RKO (cell line): ENCODE measurements at places on chromosomes 7 and 10.

DNA sequence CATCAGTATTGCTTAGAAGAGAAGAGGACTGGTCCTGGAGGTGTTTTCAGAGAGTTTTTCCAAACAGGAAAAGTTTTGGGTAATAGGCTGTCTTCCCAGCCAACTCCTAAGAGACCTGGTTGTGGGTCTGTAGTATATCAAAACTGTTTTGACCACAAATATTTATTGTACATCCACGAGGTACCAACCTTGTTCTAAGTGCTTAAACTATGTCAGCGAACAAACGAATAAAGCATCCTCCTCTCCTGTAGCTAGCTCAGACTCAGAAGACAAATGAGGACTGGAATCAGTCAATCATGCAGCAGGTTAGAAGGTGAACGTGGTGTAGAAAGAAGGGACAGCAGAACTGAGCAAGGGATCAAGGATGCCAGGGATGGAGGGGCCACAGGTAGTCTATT lies 61.6 kb upstream of the MKI67 start:
- DNase-seq: no peak

- no peak for DNase-seq
Observed at GRCh38 chr10:34104829-34105572, 710.1 kb downstream of the PARD3 start.

DNA sequence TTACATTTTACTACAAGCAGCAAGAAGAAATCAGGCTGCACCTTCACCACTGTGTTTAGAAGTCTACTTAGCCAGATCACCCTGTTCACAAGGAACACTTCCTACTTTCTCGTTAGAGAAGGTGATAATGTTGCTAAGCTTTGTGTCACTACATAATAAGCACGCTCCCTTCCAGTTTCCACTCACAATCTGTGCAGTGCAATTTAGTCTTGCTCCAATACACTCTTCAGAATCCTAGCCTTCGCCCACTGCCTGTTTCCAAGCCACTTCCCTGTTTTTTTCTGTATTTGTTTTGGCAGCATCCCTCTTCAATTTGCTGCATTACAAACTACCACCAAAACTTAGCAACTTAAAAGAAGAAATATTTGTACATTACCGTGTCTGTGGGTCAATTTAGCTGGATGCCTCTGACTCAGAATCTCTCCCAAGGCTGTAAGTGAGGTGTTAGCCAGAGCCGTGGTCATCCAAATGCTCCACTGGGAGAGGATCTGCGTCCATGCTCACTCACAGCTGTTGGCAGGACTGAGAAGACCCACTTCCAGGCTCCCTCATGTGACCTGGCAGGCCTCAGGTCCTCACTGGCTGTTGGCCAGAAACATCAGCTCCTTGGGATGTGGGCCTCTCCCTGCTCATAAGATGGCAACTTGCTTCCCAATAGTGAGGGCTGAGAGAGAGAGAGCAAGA lies 110.4 kb downstream of the PON1 start:
- no peak for DNase-seq

DNA sequence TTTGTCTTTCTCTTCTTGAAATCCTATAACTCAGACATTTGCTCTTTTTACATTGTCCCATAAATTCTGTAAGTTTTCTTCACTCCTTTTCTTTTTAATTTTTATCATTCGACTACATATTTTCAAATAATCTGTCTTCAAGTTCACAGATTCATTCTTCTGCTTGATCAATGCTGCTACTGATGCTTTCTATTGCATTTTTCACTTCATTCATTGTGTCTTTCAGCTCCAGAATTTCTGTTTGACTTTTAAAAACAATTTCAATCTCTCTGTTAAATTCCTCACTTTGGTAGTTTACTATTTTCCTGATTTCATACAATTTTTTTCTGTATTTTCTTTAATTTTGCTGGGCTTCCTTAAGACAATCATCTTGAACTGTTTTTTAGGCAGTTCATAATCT lies 230.4 kb downstream of the HPSE2 start:
- DNase-seq: no peak

- no peak for DNase-seq
Observed at GRCh38 chr7:18639711-18640110, 144.2 kb downstream of the HDAC9 start.

GRCh38 chr7:44574287-44574872 lies 672 bp upstream of the DDX56 start:
- no peak for DNase-seq

- DNase-seq: no peak
Observed at GRCh38 chr7:70495033-70495376, 636.9 kb upstream of the GALNT17 start.

DNA sequence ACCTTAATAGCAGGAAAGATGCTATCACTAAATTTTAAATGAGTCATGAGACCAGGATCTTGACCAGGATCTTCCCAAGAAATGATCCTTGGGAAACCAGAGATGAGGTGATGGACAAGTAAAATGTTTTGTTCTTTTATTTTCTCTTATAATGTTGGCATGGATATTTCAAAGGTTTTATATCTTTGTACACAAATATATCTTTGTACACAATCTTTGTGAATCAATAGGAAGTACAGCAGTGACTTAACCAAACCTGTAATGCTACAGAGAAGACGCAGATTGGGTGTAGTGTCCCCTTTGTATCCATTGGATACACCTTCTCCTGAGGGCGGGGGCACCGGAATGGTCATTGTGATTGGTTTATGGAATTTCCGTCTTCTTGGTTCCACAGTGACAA lies 180.1 kb upstream of the CCDC6 start:
- no peak for DNase-seq

DNA sequence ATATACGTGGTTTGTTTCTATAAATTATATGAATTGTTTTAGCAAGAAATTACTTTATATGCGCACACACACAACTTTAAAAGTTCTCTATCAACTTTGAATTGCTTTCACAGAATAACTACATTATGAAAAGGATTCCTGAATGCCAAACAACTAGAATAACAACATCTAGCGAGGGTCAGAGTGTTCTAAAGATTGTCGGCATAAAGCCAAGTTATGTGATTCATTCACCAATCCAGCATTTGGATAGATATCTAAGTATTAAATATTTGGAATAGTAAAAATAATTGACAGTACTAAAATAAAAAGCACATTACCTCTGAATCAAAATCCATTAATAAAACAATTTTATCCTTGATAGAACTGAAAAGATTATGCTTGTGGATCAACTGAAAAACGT lies 125.3 kb upstream of the AMPH start:
- no peak for DNase-seq

- DNase-seq: no peak
Observed at GRCh38 chr7:70383066-70383782, 748.7 kb upstream of the GALNT17 start.

- no peak for DNase-seq
Observed at GRCh38 chr7:52842202-52842900, 193.1 kb upstream of the POM121L12 start.

DNA sequence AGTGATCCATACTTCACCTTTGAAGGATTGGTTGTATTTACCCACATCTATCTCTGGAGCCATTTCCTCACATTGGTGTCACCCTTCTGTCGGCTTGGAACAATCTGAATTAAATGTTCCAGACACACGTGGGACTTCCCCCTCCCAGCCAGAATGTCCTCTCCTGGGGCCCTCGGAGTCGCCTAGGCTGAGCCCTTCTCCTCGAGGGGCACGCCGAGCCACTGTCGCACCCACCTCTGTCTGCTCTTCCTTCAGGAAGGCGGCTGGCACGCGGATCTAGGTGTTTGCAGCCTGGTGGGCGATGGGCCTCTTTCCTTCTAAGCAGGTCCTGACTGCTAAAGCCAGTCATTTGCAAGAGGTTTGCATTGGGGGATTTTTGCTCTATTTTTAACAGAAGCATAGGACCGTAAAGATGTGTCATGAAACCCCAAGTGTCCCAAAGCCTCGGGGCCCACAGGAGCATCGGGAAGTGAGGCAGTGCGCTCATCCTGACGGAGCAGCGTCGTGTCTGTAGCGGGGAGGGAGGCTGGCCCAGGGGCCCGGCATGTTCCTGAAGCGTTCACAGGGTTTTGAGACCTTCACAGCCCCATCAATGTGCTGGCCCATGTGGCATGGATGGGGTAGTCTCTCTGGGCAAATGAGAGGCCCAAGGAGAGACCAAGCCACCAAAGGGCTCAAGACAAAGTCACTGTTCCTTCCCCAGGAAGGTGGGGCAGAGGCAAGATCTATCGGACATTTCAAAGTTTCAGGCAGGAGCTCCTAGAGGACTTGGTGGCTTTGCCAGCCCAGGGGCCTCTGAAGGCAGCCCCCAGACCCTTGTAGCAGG lies 86.7 kb downstream of the RGS10 start:
- no peak for DNase-seq

DNA sequence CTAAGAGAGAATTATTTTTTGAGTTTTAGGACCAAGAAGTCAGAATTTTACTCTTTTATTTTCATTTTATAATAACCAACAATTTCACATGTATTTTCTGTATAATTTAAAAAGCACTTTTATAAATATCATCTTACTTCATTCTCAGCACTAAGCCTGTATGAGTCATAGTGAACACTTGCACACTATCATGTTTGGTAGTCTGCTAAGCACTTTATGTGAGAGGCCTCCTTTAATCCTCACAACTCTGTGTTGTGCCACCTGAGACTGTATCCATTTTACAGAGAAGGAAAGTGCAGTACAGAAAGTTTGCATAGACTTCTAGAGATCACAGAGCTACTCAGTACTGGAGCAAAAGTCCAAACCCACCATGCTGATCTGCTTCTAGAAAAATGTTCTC lies 939.6 kb downstream of the NRG3 start:
- DNase-seq: no peak

DNA sequence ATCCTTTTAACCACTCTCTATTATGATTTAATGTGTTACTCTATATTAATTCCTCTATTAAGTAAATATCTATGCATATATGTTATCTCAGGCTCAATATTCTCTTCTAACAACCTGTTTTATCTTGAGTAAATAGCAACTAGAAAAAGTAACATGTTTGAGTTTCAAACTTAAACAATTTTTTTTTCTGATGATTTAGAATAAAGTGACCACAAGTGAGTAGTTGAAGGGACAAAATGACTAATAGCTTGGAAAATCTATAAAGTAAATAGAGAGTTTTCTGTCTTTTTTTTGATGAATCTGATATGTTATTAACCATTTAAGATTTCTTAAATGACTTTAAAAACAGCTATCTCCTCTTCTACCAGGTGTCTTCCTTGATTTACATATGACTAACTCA lies 483.8 kb downstream of the TFEC start:
- no peak for DNase-seq

DNA sequence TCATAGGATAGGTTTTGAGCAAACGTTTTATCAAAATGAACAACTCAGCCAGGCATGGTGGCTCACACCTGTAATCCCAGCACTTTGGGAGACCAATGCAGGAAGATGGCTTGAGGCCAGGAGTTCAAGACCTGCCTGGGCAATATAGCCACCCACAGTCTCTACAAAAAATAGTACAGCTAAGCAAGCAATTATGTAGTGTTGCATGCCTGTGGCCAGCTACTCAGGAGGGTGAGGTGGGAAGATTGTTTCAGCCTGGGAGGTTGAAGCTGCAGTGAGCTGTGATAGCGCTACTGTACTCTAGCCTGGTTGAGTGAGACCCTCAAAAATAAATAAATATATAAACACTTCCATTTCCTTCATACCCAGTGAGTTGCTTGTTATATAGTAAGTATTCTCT lies 67.1 kb downstream of the LSMEM1 start:
- DNase-seq: no peak

- DNase-seq: peak; percentile 68
Observed at GRCh38 chr10:6089334-6090219, 743 bp downstream of the RBM17 start.

- DNase-seq: no peak
Observed at GRCh38 chr10:22429981-22430421, 84.7 kb downstream of the SPAG6 start.

GRCh38 chr10:20885678-20886077 lies 11.4 kb downstream of the NEBL start:
- DNase-seq: peak; percentile 31

- no peak for DNase-seq
Observed at GRCh38 chr7:32039000-32039756, 31.0 kb downstream of the PDE1C start.

- no peak for DNase-seq
Observed at GRCh38 chr7:44138698-44139097, 2.4 kb downstream of the MYL7 start.

GRCh38 chr10:3781468-3782145 lies 3.4 kb downstream of the KLF6 start:
- DNase-seq: no peak

GRCh38 chr10:81784111-81784597 lies 90.8 kb upstream of the NRG3 start:
- DNase-seq: no peak

DNA sequence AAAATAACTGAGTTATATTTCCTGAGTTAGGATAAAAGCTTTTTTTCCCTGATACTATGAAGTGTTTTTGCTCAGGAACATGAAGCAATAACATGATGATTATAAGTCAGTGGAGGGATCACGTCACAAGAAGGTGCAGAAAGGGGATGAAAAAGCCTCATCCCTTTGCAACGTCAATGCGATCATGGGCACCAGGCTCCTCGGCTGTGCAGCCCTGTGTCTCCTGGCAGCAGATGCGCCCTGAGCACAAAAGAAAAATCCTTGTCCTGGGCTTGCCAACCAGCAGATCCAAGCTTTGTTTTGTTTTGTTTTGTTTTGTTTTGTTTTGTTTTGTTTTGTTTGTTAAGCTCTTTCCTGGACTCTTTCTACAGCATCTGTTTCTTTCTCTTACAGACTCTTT lies 103.5 kb upstream of the PRSS1 start:
- no peak for DNase-seq

DNA sequence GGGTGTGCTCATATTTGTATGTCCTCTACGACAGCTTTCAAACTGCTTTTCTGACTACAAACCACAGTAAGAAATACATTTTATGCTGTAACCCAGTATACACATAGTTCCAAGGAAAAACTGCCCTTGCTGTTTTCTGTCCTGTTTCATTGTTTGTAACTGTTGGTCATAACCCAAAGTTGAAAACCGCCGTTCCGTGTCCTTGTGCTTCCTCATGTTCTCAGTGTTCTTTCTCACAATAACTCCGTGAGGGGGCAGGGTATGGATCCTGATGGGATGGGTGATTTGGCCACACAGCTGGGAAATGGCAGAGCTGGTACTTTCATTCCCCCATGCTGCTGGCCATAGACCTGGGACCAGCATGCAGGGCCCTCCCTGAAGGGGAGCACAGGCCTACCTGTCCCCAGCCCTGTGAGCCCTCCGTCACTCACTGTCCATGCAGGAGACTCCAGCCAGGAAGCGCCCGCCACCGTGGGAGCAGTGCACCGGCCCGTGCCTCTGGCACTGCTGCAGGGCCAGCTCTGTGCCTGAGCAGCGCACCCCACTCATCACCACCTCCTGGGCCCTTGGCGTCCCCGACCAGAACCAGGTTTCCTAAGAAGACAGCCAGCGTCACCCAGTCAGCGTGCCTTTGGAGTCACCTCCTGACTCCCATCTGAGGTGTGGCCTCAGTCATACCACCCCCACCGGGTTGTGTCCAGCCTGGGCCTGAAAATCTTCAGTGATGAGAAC lies 12.7 kb downstream of the LOXL4 start:
- DNase-seq: no peak

DNA sequence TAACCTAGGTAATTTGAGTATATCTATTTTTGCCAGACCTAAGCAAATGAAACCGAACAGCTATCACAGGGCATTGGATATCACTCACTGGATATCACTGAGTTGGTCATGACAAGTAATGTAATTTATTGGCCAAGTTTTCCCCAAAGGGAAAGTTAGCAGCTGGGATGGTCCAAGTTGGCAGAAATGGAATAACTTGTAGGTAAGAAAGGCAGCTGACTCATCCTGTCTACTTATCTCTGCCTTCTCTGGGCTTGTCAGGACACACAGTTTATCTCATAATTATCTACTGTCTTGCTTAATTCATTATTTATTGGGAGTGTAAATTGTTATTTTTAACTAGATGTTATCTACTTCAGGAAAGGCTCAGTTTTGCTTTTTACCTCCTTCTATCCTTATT lies 502.0 kb upstream of the DPP6 start:
- DNase-seq: no peak
